ENCODE measurements at places on chromosomes 4 and X. TPM values are rescaled to one million over a fixed set of nuclear protein-coding genes. Genes with fewer than 3 reads are reported as not detected.

Gene GAK
- total RNA-seq: 76.9 TPM

Gene LRP2BP
- 0.34 TPM for total RNA-seq

Gene ARHGEF38
- total RNA-seq: not detected

Gene TCP11X2
- total RNA-seq: not detected

Gene SASH3
- not detected for total RNA-seq

Gene COL25A1
- total RNA-seq: 0.17 TPM
